Caki2 (cell line): ENCODE measurements at places on chromosomes 16 and 17. TPM values are rescaled to one million over a fixed set of nuclear protein-coding genes. Genes with fewer than 3 reads are reported as not detected.

Gene SMPD3
- total RNA-seq, result not detected in 2 replicates

Gene PPY
- total RNA-seq, result not detected in 2 replicates

Gene ACSM3
- total RNA-seq, result 47.2 and 48.5 TPM in 2 replicates

Gene SLC25A39
- 223 and 249 TPM in 2 replicates for total RNA-seq

Gene YWHAE
- total RNA-seq, result 148 and 194 TPM in 2 replicates

Gene KRT33A
- total RNA-seq, result not detected in 2 replicates

Gene CHST6
- total RNA-seq, result under 0.01 and 0.03 TPM in 2 replicates

Gene ATMIN
- 23.6 and 27.5 TPM in 2 replicates for total RNA-seq

Gene ITGA2B
- total RNA-seq, result 0.26 and 3.3 TPM in 2 replicates

Gene MMP15
- 11.7 and 12.3 TPM in 2 replicates for total RNA-seq

Gene HS3ST2
- total RNA-seq, result 0.41 and 1.2 TPM in 2 replicates

Gene PRPSAP2
- total RNA-seq, result 52.2 and 67.5 TPM in 2 replicates

Gene CACNG1
- not detected in 2 replicates for total RNA-seq

Gene BCO1
- 3.7 and 13.7 TPM in 2 replicates for total RNA-seq

Gene FAM20A
- not detected in 2 replicates for total RNA-seq

Gene YBX2
- 1.8 and 8.5 TPM in 2 replicates for total RNA-seq

Gene AXIN2
- total RNA-seq, result not detected in 2 replicates
